ENCODE measurements at places on chromosomes 7 and 10.

- no peak overlapping the region for H3K4me3 ChIP-seq
- no peaks in the 10 kb centered on the region for H3K4me1 ChIP-seq
- no peaks in the 10 kb centered on the region for H3K27me3 ChIP-seq
- no peak overlapping the region for H3K27ac ChIP-seq
- no peaks in the 10 kb centered on the region for H3K36me3 ChIP-seq
Measured at GRCh38 chr10:128744811-128745305, 618.6 kb upstream of the MKI67 start.

DNA sequence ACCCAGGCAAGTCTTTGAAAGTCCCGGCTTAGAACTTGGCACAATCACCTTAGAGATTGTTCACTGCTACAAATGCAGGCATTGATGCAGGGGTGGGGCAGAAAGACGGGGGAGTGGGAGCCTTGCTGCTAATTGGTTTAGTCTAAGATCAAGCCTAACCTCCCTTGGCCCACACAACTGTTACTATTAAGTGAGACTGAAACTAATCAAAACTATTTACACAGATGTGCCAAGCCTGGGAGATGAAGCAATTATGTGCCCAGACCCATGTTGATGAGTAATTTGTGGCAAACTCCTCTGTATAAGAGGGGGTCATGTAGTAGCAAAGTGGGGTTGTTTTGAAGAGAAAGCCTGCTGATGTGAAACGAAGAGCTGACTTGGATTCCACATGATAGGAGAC is 178.2 kb upstream of the ITGB1 start:
- no peak overlapping the region for H3K4me3 ChIP-seq
- H3K36me3 ChIP-seq = no peaks in the 10 kb centered on the region
- no peak overlapping the region for H3K27ac ChIP-seq
- DNase-seq = no peak

GRCh38 chr10:152915-153314 is 17.7 kb downstream of the ZMYND11 start:
- H3K27ac ChIP-seq = no peak overlapping the region
- DNase-seq = no peak
- no peaks in the 10 kb centered on the region for H3K27me3 ChIP-seq
- H3K4me1 ChIP-seq = no peaks in the 10 kb centered on the region
- H3K36me3 ChIP-seq = no peaks in the 10 kb centered on the region

GRCh38 chr7:99013266-99014112 is 130.4 kb downstream of the SMURF1 start:
- H3K4me3 ChIP-seq = no peak overlapping the region
- no peaks in the 10 kb centered on the region for H3K27me3 ChIP-seq
- no peak overlapping the region for H3K27ac ChIP-seq
- no peak for DNase-seq
- peaks cover 67% of the 10 kb centered on the region for H3K36me3 ChIP-seq
